ENCODE measurements at places on chromosomes 1 and 21. TPM values are rescaled to one million over a fixed set of nuclear protein-coding genes. Genes with fewer than 3 reads are reported as not detected.

DDR2 gene
- 3.2 TPM for total RNA-seq

MROH9 gene
- not detected for total RNA-seq

NEGR1 gene
- 1.2 TPM for total RNA-seq

KRTAP8-1 gene
- total RNA-seq, result not detected

PCBP3 gene
- 1.7 TPM for total RNA-seq

- no peaks in the 10 kb centered on the region for H3K27me3 ChIP-seq
- no peak overlapping the region for H3K27ac ChIP-seq
- no peaks in the 10 kb centered on the region for H3K4me1 ChIP-seq
- no peaks in the 10 kb centered on the region for H3K36me3 ChIP-seq
Measured at GRCh38 chr1:17866740-17867029, 111.6 kb downstream of the ACTL8 start.

- peak overlapping the region; percentile 81 for H3K4me3 ChIP-seq
- peak overlapping the region; percentile 85 for H3K27ac ChIP-seq
- DNase-seq, result peak; percentile 81
- H3K4me1 ChIP-seq, result peaks cover 22% of the 10 kb centered on the region
Measured at GRCh38 chr1:9822897-9823692, 670 bp downstream of the CLSTN1 start.

DNA sequence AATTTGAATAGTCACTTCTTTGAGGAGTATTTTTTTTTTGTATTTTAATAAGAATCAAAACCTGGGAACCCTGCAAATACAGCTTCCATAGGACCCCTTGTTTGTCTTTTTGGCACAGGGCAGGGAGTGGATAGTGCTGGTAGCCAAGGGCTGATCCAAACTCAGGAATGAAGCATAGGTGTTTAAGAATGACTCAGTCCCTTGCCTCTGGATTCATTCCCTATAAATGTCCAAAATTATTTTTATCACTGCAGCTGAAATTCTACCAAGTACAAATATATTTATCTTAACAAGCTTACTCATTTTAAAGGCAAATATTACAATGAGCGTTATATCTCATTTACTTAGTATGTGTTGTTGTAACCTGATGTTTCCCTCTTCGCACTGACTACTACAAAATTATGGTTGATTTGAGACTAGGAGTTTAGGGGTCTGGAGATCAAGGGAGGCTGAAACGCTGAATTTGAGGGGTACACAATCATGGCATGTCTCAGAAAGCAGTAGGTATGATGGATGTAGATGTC, 278.6 kb upstream of the LYPLAL1 start:
- no peaks in the 10 kb centered on the region for H3K36me3 ChIP-seq
- H3K4me1 ChIP-seq, result no peaks in the 10 kb centered on the region

DNA sequence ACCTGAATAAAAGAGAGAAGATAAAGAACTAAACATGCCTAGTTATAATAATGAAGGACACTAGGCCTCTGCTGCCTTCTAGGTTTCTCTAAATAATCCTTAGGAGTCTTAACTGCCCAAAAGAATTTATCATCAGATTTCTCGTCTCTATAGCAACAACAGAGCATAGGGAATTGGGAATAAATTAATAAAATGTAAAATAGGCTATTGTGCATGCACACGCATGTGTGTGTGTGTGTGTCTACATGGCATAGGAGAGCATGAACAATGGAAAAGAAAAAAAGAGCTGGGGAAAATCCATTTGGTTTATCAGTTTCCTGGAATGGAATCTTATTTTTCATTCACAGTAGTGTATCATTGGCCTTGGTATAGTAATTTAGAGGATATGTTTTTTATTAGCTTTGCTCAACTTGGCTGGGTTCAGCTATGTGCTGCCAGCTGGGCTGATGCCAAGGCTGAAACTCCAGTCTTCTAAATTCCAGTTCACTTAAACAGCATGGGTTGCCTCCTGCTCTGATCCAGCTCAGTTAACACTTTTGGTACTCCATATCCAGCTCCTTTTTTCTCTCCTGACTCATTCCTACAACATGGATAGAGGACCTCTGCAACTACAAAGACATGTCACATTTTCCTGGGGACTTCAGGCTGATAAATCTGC, 80.6 kb upstream of the SLFNL1 start:
- no peaks in the 10 kb centered on the region for H3K36me3 ChIP-seq
- H3K4me1 ChIP-seq, result peaks cover 18% of the 10 kb centered on the region
- peak overlapping the region; percentile 70 for H3K27ac ChIP-seq

DNA sequence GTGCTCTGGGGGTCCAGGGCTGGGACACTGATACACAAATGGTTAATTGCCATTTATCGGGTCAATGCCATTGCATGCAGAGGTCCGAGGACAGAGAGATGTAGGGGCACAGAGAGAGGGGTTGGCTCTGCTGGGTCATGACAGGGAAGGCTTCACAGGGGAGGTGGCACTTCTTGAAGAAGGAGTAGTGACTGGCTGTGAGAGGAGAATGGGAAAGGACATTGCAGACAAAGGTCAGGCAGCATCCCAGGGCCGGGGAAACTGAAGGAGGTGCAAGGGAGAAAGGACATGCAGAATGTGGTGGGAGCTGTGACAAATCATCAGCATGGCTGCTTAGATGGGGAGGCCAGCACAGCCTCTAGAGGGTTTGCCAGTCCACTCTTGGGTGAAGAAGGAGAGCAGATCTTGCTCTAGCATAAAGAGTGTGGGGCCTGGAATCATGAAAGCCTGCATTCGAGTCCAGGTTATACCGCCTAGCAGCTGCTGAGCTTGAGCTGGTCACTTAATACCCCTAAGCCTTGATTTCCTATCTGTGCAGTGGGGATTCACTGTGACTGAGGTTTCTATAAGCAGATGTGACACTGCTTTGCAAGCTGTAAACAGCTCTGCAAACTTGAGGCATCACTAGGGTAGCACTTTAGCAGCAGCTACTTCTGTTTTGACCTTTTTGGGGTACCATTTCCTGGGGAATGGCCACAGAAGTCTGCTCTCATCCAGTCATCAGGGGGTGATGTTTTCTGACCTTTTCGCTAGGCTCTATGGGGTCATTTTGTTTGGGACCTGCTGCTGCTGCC, 59.2 kb upstream of the EPS8L3 start:
- no peaks in the 10 kb centered on the region for H3K36me3 ChIP-seq
- no peak overlapping the region for H3K4me3 ChIP-seq
- no peaks in the 10 kb centered on the region for H3K4me1 ChIP-seq
- no peak overlapping the region for H3K27ac ChIP-seq
- H3K27me3 ChIP-seq, result no peaks in the 10 kb centered on the region

GRCh38 chr1:7568901-7569524, 202.1 kb upstream of the VAMP3 start:
- no peak overlapping the region for H3K27ac ChIP-seq
- no peak overlapping the region for H3K4me3 ChIP-seq
- no peaks in the 10 kb centered on the region for H3K27me3 ChIP-seq
- DNase-seq, result no peak
